Thyroid gland (tissue), 4 donors: ENCODE measurements at places on chromosomes 16 and 17. TPM values are rescaled to one million over a fixed set of nuclear protein-coding genes. Genes with fewer than 3 reads are reported as not detected.

DNA sequence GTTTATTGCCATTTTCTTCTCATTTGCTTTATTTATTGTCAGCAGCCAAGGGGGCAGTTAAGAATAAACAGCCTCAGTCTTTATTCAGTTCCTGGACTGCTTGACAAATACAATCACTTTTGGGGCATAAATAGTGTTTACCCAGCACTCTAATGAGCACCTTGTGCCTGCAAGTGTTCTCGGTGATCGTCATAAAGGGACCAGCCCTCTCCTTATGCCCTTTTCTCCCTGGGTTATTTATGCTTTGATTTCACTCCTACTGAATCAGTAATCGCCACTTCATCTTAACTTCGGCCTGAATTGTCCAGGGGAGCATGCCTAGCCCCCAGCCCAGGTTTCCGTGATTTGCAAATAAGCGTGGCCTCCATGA, 55.7 kb upstream of the CACNG5 start:
- no peak overlapping the region for H3K27ac ChIP-seq
- no peaks in the 10 kb centered on the region for H3K27me3 ChIP-seq
- H3K4me3 ChIP-seq = no peak overlapping the region
- no peaks in the 10 kb centered on the region for H3K36me3 ChIP-seq
- peaks cover 32% of the 10 kb centered on the region for H3K4me1 ChIP-seq
- no peak for DNase-seq

GRCh38 chr16:8589900-8590688, at the start of gene TMEM114:
Gene TMEM114 (minus strand): TSS chr16:8590511. CDS start chr16:8589838, 673 bp downstream.
- no peak within 1 kb of the TSS for H3K27ac ChIP-seq
- peaks cover 12% of the 10 kb centered on the region for H3K27me3 ChIP-seq
- no peak within 1 kb of the TSS for H3K4me3 ChIP-seq
- no peak for DNase-seq

CHST6 gene
- total RNA-seq = not detected

EMP2 gene
- total RNA-seq = 17.9 TPM

DNA sequence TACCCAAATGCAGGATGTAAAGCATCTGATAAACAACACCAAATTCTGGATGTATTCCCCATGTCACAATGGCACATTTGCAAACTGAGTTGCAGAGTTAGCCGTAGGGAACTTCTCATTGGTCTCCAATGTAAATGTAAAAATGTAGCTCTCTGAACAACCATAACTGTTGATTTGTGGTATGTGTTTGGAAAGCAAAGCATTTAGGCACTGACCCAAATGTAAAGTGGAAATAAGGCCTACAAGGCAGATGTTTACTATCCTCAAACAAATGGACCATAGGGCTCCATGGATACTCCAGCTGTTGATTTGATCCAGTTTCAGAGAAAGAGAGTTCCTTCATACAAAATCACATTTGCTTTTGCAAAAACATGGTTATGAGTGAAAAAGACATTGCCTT, 223.0 kb upstream of the ELAC2 start:
- no peak overlapping the region for H3K4me3 ChIP-seq
- no peak for DNase-seq
- no peaks in the 10 kb centered on the region for H3K4me1 ChIP-seq
- H3K27ac ChIP-seq = no peak overlapping the region
- H3K27me3 ChIP-seq = no peaks in the 10 kb centered on the region
